Epithelial cell of esophagus (primary cell): ENCODE measurements at places on chromosomes 4 and X.

DNA sequence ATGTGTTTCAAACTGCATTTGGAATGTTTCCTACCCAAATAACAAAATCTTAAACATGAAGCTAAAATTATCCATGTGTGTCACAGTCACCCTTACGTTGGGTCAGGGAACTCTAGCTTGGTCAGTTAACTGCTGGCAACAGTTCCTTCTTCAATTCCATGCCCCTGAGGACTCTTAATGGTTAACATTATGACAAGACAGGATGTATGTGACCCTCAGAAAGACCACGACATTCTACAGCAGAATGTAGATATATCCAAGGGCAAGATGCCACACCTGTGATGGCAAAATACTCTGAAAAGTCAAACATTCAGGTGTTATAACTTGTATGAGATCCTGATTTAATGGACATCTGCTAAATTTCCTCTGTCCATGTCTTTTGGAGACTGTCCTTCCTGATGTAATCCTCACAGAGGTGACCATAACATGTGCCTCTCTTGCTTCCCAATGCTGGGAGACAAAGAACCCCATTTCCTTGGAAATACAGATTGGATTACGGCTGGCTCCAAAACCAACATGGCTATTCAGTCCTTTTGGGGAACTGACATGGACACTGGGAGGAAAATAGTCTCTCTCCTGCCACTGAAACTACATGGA, 39.1 kb downstream of the YTHDC1 start:
- DNase-seq = no peak

GRCh38 chrX:19174401-19175025, 52.2 kb upstream of the ADGRG2 start:
- DNase-seq = peak; percentile 85

DNA sequence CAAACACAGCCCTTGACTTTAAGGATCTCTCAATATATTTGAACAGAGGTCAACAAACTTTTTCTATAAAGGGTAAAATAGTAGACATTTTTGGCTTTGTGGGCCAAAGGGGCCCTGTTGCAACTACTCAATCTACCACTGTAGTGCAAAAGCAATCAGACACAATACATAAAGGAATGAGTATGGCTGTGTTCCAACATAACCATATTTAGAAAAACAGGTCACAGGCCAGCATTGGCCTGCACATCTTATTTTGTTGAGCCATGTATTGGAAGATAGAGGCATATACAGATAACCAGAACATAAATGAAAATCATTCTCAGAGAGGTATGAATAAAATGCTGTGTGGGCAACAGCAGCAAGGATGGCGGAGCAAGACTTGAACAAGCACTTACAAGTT, 49.8 kb downstream of the MID1 start:
- no peak for DNase-seq

GRCh38 chr4:4899202-4899925, 39.9 kb downstream of the MSX1 start:
- no peak for DNase-seq

GRCh38 chrX:42752730-42753129, 25.2 kb downstream of the PPP1R2C start:
- DNase-seq = no peak

- DNase-seq = no peak
Observed at GRCh38 chr4:134636338-134637051, 434.9 kb upstream of the PABPC4L start.

GRCh38 chrX:38110231-38110630, 103.9 kb downstream of the SYTL5 start:
- no peak for DNase-seq

GRCh38 chr4:99608417-99608816, 33.8 kb downstream of the MTTP start:
- no peak for DNase-seq

DNA sequence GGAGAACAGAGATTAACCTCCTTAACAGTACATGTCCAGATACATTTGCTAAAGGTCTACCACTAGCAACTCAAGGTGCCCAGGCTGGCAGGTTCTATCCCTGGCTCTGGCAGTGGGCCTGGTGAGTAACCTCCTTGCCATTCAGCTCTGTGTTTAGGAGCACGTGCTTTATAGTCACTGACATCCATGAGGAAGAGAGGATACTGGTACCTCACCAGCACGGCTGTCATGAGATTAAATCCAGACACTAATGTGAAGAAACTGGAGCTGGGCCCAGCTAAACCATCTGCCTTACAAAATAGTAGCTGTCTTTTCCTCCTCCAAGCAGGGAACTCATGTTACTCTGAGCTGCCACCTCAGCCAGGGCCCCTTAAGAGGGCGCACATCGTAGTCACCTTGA, 45.3 kb downstream of the GPRASP3 start:
- peak; percentile 65 for DNase-seq

- DNase-seq = peak; percentile 16
Observed at GRCh38 chrX:40908026-40908425, 172.7 kb upstream of the MED14 start.

DNA sequence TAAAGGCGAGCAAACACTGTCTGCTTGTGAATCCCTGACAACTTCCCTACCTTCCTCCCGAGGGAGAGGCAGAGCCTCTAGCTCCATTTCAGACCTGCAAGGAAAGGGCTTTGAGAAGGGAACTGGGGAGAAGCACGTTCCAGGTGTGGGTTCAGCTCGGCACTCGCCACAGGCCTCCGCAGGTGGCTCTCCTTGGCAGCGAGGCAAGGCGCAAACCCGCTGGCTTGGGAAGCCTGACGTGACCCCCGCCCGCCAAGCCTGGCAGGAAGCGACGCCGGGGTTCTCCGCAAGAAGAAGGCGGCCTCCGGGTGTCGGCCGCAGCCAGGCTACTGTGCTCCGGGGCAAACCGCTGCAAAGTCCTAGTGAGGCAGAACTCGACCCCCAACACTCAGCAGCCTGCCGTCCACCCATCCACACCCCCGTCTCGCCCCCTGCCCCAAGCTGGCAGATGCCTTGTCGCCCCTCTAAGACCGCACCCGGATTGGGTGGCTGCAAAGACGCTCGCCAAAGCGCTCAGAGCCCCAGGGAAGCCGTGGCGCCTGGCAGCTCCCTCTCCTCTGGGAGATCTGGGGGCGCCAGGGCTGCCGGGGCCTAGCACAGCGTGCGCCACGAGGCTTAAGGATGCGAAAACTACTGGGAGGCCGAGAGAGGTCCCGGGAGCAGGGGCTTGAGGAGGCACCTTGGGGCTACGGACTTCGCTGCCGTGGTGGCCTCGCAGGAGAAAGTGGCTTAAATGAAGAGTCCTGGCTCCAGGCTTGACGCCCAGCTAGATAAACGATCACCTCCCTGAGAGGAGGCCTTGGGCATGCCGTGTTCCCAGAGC, 21.8 kb downstream of the NKX3-2 start:
- DNase-seq = no peak

DNA sequence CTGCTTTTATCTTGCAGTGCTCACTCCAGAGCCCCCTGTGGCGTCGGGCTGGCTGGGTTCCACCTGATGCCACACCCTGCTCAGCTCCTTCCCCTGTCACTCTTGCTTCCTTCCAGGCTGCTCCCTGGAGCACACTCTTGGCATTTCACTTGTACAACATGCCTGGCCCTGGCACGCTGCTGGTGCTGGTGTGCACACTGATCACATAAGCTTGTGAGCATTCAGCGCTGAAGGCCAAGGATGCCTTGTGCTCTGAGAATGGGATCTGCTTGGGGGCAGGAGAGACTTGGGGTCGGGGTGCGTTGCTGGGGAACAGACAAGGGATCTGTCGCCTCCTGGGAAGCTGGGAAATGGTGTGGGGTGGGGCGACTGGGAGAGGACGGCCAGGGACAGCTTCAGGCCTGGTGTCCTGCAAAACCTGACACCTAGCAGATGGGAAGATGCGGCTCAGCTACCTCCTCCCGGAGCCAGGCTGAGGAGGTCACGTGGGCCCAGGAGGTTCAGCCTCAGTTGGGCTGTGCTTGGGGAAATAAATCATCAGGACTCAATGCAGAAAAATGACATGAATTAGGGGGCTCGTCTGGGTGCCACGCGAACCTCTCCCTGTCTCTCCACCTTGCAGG, 108.5 kb downstream of the PHKA2 start:
- no peak for DNase-seq

- no peak for DNase-seq
Observed at GRCh38 chr4:105496899-105497298, 23.0 kb upstream of the PPA2 start.

DNA sequence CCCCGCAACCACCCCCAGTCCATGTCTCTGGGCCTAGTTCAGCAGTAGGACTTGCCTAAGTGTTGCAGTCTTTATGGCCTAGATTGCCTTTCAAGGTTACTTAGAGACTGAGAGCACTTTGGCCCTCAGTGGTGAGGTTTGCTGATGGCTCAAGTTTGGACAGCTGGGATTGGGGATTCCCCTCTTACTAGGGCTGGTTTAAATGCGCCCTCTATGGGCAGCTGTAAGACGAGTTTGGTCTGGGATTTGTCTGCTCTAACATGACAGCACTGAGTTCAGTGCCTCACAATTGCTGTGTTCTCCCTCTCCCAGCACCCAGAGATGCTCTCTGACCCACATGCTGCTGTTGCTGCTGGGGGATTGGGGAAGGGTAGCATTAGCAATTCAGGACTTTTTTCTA, 23.1 kb downstream of the DACH2 start:
- DNase-seq = peak; percentile 71
